ENCODE measurements at places on chromosomes 7 and 10.

DNA sequence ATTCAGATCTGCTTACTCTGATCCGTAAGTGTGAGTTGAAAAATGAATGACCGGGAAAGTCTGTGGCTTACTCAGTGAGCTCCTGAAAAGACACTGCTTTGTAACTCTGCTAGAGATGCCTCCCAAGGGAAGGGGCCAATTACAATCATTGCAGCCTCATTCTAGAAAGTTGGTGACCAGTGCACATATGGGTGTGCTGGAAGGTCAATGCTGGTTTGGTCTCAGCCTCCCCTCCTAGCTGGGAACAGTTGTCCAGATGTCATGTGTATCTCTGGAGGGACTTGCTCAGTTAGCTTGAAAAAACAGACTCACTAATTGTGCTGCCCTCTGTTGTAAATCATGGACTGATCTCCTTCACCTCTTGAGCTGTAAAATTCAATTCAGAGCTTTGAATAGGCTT is 405.0 kb downstream of the ADRA2A start:
- DNase-seq: no peak

DNA sequence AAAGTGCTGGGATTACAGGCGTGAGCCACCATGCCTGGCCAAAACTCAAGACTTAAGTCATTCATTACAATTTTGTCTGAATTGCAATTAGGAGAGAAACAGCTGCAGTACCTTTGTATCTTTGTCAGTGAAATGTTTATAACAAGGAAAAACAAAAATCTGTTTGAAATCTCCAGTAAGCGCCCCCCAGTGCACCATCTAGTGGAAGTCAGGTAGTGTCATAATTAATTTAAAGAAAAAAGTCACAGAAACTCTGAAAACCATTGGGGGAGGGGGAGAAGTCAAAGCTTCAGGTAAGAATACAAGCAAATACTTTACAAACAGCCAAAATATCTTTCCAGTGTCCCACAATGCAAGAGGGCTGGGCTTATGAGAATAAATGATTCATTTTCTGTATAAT is 2.8 kb downstream of the MPP7 start:
- DNase-seq: peak; percentile 26

- DNase-seq: no peak
These were observed 316.1 kb downstream of the OTUD1 start for GRCh38 chr10:23754941-23755340.

DNA sequence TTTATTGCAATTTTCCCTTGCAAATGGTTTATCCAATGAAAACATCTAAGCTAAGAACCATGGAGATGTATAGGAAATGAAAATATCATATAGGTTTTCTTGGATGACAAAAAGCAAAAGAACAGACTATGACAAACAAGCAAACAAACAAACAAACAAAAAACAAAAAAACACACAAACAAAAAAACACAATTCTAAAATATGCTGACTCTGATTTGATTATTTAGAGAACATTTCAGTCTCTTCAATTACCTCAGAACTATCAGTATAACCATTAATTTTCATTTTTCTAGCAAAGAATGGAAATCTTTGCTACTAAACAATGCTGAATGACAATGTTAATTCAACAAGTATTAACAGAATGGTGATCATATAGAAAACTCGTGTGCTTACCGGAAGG is 369.5 kb upstream of the LRRN3 start:
- DNase-seq: no peak

DNA sequence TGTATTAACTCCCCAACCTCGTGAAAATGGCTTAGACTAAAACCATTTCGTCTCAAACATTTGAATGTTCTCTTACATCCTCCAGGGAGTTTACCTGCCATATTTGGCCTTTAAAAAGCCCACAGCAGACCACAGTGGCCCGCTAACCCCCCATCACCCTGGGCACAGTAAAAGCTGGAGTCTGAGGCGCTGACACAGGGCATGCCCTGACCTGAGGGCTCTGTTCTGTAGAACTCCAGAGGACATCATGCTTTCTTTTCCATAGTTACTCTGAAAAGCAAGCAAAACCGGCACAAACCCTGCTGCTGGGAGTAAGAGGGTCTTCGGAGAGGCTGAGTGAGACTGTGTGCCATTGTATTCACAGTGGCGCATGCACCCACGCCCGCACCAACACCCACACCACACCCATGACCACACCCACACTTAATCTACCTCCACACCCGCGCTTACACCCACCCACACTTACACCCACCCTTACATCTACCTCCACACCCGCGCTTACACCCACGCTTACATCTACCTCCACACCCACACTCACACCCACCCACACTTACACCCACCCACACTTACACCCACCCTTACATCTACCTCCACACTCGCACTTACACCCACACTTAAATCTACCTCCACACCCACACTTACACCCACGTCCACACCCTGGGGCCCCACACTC is 32.1 kb downstream of the LRRC27 start:
- DNase-seq: peak; percentile 41

GRCh38 chr7:35450456-35451214 is 196.7 kb upstream of the TBX20 start:
- no peak for DNase-seq
